Activated T-helper 9 cell treated with anti-CD3 and anti-CD28 coated beads, Interleukin-2, amount 50 U/mL, for 16 hours (primary cell): ENCODE measurements at places on chromosomes 4 and X.

DNA sequence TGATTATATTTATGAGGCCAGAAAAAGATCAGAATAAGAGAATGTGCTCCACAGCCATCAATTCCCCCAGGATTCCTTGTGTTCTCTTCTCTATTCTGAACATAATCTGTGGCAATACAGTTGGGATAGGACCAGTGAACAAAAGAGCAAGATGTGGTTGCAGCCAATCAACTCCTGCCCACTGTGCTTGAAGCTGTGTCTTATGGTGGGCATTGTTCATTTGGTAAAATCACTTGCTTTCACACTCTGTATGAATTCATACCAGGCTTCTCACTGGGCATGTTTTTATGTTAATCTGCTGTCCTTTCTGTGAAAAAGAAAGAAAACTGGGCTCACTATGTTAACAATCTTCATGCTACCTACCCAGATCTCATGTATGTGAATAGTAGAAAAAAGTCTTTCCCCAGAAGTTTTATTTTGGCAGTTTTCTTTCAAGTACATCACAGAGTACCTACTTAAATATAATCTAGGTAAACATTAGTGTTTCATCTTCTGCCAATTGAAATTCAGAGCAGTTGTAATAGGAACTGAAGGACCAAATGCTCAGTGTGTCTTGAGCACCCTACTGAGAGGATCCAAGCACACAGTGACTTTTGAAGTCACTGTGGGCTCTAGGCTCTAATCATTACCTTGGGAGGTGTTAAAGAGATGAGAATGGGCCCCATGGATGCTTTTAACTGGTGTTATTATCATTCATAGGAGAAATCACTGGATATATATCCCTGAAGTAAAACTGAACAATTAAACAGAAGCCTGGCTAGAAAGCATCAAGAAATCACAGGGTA, 429.2 kb upstream of the TRAM1L1 start:
- no peak for DNase-seq

DNA sequence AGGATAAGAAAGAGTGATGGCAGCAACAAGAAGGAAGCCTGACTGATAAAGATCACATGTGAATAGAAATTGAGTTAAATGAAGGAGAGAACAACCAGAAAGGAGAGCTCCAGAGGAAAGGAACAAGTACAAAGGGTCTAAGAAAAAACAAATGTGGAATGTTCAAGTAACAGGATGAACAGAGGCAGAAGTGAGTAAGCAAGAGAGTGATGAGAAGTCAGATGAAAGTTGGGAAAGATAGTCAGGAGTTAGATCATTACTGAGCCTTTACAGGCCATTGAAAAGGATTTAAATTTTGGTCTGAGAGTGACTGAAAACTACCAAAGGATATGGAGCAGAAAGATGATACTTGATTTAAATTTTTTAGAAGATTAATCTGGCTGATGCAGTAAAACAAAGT, 38.1 kb downstream of the NFXL1 start:
- no peak for DNase-seq

DNA sequence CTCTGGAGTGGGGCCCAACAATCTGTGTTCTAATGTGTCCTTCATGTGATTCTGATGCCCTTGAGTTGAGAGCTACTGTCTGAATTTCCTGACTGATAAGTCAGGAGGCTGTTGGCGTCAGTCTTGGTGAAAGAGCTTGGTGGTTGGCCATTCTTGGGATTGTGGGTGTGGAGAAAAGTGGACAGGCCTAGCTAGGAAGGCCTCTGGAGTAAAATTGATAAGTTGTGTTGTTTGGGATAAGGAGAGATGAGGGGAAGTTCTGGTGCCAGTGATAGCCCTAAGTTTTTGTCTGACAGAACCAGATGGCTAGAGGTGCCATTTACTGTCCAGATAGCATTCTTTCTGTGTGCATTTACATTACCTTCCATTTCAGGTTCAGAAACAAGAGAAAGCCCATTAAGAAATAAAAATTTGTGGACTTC, 11.7 kb downstream of the NSD2 start:
- DNase-seq: no peak

DNA sequence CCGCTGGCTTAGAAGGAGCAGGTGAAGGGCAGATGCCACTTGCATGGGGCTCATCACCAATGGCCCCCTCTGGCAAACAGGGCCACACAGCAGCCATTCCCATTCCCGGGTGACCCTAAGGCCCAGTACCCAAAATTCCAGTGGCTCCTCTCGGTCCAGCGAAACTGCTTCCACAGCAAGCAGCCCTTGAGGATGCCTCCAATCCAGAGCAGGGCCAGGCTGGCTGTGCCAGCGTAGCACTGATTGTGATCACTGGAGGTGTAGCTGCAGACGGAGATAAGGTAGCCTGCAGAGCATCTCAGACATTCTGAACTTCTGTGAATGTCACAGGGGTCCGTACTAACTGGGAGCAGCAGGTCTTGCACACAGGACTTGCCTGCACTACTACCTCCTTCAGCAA, 27.3 kb downstream of the ACSL1 start:
- no peak for DNase-seq

DNA sequence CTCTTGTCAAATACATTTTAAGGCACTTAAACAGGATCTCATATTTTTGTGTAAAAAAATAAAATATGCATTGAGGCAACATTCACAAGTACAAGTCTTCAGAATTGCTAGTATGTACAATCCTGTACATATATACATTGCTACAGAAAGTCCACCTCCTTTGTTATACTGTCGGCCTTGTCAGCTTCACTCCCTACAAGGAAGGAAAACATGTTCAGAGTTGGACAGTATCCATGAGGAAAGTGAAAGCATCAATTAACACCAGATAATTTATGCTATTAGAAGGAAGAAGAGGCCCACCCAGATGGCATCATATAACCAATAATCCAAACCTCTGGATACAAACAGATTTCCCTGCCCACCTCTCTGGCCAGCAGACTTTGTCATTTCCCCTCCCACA, 42.0 kb downstream of the REELD1 start:
- DNase-seq: no peak

GRCh38 chrX:71540801-71541200, 7.9 kb downstream of the OGT start:
- DNase-seq: no peak

GRCh38 chr4:28562913-28563312, 1702.3 kb downstream of the STIM2 start:
- DNase-seq: no peak

DNA sequence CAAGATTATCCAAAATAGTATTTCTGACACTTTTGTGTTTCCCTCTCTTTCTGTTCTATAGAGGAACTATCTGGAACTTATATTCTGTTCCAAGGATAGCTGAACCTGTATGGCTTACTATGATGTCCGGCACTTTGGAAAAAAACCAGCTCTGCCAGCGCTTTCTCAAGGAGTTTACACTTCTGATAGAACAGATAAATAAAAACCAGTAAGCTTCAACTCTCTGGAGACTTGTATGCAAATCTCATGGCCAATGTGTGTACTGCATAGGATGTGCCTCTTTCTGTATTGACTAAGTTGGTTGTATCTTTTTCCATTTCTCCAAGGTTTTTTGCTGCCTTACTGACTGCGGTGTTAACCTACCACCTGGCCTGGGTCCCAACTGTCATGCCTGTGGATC, 92.5 kb downstream of the FNIP2 start:
- no peak for DNase-seq

DNA sequence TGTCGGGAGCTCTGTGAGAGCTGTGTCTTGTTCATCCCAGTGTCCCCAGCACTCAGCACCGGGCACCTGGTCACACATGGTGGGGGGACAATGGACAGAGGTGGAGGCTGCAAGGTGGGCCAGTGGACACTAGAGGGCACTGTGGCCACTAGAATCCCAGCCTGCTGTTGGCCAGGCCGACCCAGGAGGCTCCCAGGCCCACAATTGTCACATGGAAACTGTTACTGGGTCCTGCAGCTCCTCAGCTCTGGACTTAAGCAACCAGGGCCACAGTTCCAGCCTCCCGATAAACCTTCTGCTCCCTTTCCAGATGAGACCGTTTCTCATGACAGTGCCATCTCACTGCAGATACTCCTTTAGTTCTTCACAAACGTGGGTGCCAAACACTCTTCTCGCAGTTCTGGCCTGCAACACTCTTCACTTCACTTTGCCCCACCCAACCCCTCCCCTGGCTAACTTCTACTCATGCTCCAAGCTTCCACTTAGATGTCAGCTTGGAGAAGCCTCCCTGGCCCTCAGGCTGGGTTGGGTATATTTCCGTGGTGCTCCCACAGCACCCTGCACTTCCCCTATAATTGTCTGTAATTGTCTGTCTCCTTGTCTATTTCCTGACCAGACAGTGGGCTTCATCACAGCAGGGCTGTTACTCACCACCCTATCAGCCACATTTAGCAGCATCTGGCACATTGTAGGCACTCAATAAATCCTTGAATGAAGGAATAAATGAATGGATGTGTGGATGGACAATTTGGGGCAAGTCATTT, 3.5 kb upstream of the IQSEC2 start:
- DNase-seq: peak; percentile 21

DNA sequence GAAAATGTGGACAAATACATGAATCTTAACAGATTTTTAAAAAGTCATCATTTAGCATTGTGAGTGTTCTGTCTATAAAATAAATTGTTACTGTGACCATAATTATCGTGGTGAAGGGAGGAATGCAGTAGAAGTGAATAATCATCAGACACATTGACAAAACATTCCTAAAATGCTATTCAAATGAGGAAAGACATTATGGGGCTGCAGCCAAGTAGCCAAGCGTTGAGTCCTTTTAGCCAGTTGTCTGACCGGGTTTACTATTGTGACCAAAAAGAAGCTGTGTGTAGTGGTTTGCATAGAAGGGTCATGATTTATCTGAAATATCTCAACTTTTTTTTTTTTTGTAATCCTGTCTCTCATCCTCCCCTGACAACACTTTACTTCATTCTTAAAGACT, 19.5 kb downstream of the WWC2 start:
- DNase-seq: no peak

- DNase-seq: no peak
These were observed 83.0 kb downstream of the TNIP2 start for GRCh38 chr4:2673157-2673556.

GRCh38 chrX:1281521-1281920, 12.9 kb downstream of the CSF2RA start:
- DNase-seq: no peak

- no peak for DNase-seq
These were observed 135.2 kb upstream of the TSPAN5 start for GRCh38 chr4:98793658-98794057.
